ENCODE measurements at places on chromosomes 2 and 18.

GRCh38 chr2:33788044-33788443, 188.9 kb upstream of the FAM98A start:
- no peak for DNase-seq

DNA sequence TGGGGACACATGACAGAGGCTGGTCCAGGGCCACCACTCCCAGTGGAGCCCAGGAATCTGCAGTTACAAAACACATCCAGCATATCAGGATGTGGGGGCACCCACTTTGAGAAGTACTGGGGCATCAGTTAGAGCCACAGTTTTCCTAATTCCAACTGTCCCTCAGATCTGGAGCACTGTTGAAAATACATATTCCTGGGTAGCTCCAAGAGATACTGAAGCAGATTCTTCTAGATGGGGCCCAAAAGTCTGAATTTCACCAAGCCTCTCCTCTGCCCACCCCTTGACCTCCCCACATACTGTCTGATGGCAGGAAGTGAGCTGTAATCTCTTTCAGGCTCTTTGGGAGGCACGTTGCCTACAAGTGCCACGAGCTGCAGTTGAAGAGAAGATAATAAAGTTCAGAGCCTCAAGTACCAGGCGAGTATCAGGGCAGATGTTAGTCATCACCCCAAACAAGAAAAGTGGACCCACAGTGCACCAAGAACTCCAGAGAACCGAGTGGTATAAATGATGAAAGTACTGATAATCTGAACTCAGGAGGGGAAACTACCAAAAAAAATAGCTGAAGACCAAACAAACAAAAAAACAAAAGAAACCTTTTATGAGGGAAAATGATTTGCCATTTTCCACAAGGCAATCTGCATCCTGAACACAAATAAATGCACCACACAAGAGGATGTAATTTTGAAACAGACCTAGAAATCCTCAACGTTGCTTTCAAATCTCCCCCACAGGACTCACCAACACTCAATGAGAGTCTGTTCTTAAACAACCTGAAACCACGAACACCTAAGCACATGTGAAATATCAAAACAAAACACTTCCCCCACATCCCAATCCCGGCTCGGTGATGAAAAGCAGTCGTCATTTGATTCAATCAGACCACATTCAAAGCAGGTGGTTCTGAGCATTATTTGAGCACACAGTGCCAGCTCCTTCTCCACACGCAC, 98.7 kb downstream of the TCF4 start:
- DNase-seq = no peak

GRCh38 chr18:22337833-22338232, 79.9 kb downstream of the CTAGE1 start:
- DNase-seq = no peak

GRCh38 chr18:63648241-63648640, 4.2 kb upstream of the SERPINB4 start:
- DNase-seq = no peak

GRCh38 chr2:177758591-177759371, 313.8 kb downstream of the PDE11A start:
- peak; percentile 28 for DNase-seq
